Stimulated activated CD4-positive, alpha-beta T cell treated with anti-CD3 and anti-CD28 coated beads, Interleukin-12 subunit alpha, Interleukin-12 subunit beta, amount 100 ng/mL, for 48 hours (primary cell): ENCODE measurements at places on chromosomes 7 and 10.

DNA sequence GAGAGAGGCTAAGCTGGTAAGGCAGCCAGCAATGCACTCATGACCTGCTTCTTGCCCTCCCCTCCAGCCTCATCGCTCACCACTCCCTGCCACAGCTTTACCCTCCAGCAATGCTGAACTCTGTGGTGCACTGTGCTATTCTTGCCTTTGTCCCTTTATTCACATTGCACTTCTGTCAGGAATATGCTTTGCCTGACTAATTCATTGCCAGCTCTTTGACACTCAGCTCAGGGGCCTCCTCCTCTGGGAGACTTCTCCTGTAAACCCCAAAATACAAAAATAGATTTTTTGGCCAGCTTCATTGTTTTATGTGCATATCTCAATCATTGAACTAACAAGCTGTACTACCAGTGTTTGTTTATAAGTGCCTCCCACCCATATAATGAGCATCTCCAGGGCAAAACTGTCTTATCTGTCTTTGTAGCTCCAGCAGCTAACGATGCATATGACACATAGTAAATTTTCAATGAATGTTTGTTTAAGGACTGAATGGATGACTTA lies 8.2 kb downstream of the CNNM1 start:
- DNase-seq, result no peak

GRCh38 chr10:28775773-28776172 lies 98.5 kb downstream of the BAMBI start:
- no peak for DNase-seq

GRCh38 chr7:2944739-2945138 lies 98.9 kb downstream of the CARD11 start:
- DNase-seq, result no peak

DNA sequence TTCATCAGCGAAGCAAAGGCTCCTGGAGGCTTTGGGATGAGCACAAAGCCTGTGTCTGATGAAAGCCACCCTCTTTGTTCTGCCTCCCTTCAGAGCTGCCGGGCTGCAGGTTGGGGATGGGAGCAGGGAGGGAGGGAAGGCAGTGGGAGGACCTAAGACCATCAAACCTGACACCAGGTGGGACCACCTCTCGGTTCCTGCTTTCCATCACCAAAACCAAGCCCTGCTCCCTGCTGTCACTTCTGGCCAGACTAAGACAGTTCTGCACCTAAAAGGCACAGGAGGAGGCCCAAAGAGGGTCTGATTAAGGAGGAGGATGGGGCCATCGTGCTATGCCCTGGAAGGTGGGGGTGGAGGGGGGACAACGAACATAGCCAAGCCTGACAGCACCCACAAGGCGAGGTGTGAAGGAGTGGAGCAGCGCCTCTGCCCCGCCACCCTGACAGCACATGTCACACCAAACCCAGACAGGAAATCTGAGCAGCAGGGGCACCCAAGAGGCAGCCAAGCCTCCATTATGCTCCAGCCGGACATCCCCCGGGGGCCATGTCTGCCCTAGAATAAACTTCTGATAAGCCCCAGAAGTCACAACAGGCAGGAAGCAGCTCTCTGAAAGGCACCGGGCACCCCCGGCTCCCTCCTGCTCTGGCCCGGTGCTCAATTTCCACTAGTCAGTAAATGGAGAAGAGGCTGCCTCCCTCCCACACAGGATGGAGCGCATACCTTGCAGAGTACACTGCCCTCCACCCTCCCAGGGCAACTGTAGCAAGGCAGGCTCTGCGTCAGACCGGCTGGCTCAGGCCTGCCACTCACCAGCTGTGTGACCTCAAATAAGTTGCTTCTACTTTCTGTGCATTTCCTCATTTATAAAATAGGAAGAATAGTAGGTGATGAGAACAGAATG lies 48.9 kb downstream of the DLG5 start:
- no peak for DNase-seq

GRCh38 chr10:43167498-43167889 lies 29.2 kb downstream of the CSGALNACT2 start:
- no peak for DNase-seq

- peak; percentile 39 for DNase-seq
Measured at GRCh38 chr7:149496642-149497391, 792 bp downstream of the ZNF746 start.

- no peak for DNase-seq
Measured at GRCh38 chr7:130009848-130010688, 41.1 kb downstream of the ZC3HC1 start.

- no peak for DNase-seq
Measured at GRCh38 chr10:56142092-56142728, 218.8 kb downstream of the ZWINT start.

- no peak for DNase-seq
Measured at GRCh38 chr7:115340828-115341227, 418.9 kb downstream of the MDFIC start.

DNA sequence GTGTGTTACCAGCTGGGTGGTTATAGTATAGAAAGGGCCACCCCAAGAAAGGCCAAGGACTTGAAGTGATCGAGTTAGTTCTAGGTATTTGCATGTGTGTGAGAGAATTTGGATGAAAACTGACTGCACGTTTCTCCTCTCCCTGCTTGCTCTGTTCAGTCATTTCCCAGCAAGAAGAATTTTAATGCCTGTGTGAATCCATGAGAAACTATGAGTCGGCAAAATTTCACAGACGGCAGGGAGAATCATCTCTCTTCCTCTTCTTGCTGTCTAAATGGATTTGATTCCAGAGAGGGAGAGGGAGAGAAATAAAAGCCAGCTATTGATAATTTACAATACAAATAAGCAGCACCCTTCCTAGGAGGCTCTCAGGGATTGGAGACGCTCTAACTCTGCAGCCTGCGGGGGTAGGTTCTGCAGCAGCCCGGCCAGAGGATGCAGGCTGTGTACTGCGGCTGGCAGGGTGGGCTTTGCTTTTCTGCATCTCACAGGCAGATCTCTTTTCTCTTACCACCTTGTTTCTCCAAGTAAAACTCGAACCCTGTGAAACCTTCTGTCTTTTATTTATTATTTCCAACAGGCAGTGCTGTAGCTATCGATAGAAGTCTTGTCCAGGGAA lies 183.6 kb downstream of the TCF7L2 start:
- no peak for DNase-seq

GRCh38 chr10:24928163-24928562 lies 24.2 kb downstream of the PRTFDC1 start:
- DNase-seq, result no peak

DNA sequence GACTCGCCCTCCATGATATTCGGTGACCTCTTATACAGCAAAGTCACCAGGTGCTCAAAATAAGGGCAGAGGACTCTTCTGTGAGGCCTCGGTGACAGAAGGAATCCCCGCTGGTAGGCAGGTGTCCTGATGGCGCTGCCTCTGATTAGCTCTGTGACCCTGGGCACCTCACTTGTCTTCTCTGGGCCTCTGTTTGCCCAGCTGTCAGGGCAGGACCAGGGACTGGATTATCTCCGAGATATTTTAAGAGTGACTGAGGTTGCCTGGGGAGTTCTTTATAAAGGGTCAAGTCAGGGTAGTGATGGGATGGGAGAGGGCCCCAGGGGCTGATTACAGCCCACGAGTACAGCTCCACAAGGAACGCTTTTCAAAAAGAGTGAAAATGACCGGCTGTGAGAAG lies 70.9 kb upstream of the SAMD8 start:
- no peak for DNase-seq

DNA sequence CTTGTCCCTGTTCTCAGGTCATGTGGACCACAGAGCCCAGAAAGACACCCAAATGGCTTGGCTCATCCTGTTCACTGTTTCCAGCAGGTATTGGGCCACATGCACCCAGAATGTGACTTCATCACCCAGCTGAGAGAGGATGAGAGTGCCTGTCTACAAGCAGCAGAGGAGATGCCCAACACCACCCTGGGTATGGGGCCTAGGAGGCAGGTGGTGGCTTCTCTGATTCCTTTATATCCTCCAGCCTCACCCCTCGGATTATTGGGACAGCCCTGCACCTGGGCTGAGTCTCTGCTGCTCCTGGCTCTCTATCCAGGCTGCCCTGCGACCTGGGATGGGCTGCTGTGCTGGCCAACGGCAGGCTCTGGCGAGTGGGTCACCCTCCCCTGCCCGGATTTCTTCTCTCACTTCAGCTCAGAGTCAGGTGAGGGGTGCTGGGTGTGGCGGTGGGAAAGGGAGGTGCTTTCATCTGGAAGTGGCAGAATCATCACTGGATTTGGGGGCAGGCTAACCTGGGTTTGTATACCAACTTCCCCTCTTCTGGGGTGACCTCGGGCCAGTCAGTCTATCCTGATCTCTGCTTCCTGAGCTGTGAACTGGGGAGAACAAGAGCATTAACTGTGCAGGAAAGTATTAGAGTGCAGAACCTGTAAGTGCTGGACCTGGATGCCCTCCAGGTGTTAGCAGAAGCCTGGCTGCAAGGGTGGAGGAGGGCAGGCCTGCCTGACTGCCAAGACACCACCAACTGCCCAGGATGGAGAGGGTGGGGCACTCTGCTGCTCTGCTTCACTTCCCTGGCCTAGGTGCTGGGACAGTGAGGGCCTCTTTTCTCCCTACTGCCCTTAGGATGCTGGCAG lies 5.2 kb downstream of the GHRHR start:
- DNase-seq, result no peak

GRCh38 chr7:100247152-100247757 lies 27.5 kb downstream of the PVRIG start:
- DNase-seq, result no peak

DNA sequence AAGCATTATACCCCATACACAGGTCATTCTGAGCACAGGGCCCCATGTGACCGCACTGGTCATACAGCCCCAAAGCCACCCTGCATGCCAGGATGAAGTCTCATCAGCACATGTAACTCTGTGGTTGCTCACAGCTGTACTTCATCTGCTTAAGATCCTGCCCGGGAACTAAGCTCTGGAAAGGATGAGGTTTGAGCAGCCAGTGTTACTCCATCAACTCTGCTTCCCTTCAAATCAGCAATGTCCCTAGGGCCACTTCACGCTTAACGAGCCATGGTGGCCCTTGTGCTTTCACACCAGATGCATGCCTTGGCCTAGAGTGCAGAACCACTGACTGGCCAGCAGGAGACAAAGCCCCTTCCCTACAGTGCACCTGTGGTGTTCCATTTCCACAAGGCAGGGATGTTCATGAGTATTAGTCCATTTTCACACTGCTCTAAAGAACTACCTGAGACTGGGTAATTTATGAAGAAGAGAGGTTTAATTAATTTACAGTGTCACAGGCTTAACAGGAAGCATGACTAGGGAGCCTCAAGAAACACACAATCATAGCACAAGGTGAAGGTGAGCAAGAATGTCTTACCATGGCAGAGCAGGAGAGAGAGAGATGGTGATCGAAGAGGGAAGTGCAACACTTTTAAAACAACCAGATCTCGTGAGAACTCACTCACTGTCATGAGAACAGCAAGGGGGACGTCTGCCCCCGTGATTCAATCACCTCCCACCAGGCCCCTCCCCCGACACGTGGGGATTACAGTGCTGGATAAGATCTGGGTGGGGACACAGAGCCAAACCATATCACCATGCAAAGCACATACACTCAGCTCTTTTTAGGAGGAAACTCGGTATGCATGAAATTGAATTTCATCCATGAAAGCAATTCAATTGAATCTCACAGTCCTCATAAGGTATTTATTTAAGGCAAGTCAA lies 149.0 kb upstream of the CDCA7L start:
- no peak for DNase-seq

GRCh38 chr10:12479437-12479844 lies 130.1 kb downstream of the CAMK1D start:
- no peak for DNase-seq

- DNase-seq, result peak; percentile 29
Measured at GRCh38 chr7:151851145-151851751, 25.7 kb downstream of the PRKAG2 start.

- no peak for DNase-seq
Measured at GRCh38 chr7:127911968-127912511, 119.2 kb downstream of the LRRC4 start.

- DNase-seq, result no peak
Measured at GRCh38 chr10:22911889-22912762, 15.7 kb upstream of the ARMC3 start.

- DNase-seq, result no peak
Measured at GRCh38 chr10:108956149-108956548, 967.2 kb downstream of the XPNPEP1 start.

DNA sequence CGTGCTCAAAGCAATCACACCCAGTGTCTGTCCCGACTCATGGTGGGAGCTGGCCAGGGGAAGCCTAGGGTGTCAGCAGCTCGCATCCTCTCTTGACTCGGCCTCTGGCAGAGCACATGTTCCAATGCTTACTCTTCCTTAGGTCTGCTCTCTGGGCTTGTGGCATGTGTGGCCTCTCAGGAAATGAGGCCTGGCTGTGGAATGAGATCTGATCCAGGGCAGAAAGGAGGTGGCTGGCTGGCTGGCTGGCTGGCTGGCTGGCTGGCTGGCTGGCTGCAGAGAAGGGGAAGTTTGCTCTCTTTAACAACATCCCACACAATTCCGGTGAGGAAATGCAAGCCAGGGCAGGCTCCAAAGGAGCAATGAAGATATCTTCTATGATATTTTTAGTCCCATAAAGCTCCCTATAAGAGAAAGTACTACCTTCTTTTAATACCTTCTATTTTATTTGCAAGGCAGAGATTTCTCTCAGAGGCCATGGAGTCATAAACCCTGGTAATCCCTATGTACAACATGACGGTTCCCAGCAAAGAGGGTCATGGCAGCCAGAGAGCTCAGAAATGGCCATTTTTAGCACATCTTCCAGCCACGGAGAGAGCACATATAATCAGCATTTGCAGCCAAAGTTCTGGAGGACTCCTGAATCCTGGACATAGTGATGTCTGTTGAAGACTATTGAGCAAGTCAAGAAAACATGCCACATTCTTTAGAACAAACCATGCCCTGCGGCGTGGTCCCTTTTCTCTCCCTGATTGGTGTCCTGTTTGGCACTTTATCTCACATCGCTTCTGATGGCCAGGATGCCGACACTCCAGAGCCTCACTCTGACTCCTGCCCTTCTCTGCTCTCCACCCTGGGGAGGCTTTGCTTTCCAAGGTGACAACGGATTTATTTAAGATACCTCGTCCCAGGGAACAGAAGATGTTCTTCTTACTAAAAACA lies 153.7 kb downstream of the FANK1 start:
- DNase-seq, result no peak

GRCh38 chr10:93095225-93095624 lies 21.5 kb downstream of the CYP26A1 start:
- DNase-seq, result no peak

DNA sequence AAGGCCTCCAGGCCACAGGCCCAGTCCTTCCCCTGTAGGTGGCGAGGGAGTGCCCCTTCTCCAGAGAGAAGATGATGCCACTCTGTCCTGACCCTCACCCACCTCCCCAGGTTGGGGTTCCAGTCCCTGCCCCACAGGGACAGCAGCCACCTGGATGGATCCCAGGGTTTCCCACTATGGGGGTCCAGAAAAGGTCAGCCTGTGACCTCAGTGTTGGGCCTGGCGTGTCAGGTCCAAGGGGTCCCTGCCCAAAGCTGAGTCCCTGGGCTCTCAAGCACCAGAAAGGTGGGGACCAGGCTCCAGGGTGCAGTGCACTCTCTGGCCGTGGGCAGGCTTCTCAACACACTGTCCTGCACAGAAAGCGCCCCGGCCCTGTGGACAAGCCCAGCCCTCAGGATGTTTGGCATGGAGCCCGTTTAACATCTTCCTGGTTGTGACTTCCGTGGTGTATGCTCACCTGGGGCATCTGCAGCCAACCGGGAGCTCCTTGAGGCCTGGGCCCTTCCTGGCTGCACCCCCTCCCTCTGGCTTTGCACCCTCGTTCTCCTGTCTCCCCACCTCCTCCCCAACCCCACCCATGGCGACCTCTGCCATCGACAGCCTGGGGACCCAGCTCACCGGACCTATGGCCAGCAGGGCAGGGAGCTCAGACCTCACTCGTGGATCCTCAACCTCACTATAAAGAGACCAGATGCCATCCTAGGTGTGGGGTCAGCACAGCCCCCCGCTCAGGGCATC lies 58.3 kb upstream of the PPP2R2D start:
- DNase-seq, result no peak
